Hematopoietic multipotent progenitor cell treated with erythropoietin and hydrocortisone succinate and interleukin-3 and kit ligand, for 8 days (in vitro differentiated cells): ENCODE measurements at places on chromosomes 12 and 14.

DNA sequence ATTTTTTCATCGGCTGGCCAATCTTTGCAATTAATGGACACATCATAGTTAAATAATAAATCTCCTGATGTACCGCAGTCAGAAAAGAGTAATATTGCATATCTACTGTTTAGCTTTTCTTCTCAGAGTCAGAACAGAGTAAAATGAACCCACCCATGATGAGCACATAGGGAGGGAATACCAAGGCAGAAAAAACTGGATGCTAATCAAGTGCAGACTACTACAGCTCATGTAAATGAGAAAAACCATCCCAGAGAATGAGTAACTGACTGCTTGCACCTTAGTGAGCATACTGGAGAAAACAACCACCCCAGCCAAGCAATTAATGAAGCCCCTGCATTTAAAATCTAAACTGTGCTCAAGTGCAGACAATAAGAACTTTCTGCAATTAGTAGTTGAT lies 483.7 kb downstream of the MDGA2 start:
- no peak for DNase-seq

DNA sequence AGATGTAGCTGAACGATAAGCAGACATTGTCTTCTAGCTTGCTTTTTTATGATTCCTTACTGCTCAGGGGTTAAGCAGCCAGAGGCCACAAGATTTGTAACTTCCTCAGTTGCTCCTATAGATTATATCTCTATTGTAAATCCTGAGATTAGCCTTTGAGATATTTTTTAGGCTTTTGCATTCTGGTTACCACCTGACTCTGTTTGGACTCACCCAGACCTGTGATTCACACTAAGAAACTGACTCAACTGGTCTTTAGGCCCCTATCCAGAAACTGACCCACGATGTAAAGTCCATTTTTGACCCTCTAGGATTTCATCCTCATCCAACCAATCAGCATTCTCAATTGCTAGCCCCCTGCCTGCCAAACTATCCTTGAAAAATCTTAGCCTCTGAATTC lies 194.4 kb downstream of the RASSF9 start:
- no peak for DNase-seq

GRCh38 chr12:102736328-102736727 lies 180.7 kb downstream of the PAH start:
- DNase-seq = no peak

- DNase-seq = no peak
Observed at GRCh38 chr14:105849933-105850626, 323.7 kb downstream of the TMEM121 start.

GRCh38 chr12:19461999-19462398 lies 22.7 kb downstream of the AEBP2 start:
- DNase-seq = peak; percentile 50
